ENCODE measurements at places on chromosomes 6 and 20. TPM values are rescaled to one million over a fixed set of nuclear protein-coding genes. Genes with fewer than 3 reads are reported as not detected.

The PGC gene
- total RNA-seq, result not detected

The CD109 gene
- total RNA-seq, result 18.3 TPM

The CLDN20 gene
- total RNA-seq, result not detected

DNA sequence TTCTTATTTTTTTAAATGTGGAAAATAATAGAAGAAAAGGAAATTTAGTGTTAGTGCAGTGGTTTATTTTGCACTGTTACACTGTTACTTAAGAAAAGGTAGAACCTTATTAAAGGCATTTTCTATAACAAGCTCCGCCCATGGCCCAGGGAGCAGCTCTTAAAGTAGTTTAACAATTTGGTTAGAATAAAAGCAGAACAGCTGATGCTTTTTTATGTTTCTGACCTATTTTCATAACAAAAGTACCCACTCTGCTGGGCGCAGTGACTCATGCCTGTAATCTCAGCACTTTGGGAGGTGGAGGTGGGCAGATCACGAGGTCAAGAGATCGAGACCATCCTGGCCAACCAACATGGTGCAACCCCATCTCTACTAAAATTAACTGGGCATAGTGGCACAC is 32.6 kb downstream of the DSTN start:
- peaks cover 53% of the 10 kb centered on the region for H3K36me3 ChIP-seq
- H3K27ac ChIP-seq, result no peak overlapping the region
- no peaks in the 10 kb centered on the region for H3K4me1 ChIP-seq
- DNase-seq, result no peak
